ENCODE measurements at places on chromosomes 7 and 10.

DNA sequence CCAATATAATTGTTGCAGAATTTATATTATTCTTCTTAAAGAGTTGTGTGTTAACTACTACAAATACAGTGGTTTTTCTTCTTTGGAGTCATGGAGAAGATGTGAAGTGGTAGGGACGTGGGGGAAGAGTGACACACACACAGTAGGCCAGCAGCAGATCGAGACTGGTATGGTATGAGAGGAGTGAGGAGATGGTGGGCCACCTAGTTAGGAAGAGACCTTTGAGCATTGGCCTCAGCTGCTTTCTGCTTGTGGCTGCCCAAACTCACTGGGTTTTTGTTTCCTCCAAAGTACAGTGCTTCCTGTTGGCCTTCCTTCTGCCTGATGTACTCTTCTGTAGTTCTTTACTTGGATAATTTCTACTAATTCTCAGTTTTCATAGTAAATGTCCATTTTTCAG, 14.6 kb downstream of the VCL start:
- DNase-seq = no peak

DNA sequence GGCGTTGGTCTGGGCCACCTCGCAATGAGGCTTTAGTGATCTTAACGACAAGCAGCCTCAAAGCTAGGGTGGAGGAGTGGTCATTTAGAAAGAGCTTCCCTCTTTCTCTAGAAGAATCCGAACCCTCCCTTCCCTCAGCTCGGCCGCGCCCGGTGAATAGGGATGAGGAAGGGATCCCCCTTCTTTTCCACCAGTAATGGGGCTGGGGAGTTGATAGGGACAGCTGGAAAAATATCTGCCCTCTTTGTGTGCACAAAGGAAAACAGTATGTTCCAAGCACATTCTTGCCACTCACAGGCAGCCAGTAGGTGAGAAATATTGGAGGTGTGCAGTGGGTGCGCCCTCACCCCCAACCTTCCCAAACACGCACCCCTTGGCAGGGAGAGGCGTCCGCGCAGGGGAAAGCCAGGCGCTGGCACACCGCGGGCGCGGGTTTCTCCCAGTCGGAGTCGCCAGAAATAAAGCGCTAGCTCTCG, 6.5 kb downstream of the DLX5 start:
- DNase-seq = no peak

DNA sequence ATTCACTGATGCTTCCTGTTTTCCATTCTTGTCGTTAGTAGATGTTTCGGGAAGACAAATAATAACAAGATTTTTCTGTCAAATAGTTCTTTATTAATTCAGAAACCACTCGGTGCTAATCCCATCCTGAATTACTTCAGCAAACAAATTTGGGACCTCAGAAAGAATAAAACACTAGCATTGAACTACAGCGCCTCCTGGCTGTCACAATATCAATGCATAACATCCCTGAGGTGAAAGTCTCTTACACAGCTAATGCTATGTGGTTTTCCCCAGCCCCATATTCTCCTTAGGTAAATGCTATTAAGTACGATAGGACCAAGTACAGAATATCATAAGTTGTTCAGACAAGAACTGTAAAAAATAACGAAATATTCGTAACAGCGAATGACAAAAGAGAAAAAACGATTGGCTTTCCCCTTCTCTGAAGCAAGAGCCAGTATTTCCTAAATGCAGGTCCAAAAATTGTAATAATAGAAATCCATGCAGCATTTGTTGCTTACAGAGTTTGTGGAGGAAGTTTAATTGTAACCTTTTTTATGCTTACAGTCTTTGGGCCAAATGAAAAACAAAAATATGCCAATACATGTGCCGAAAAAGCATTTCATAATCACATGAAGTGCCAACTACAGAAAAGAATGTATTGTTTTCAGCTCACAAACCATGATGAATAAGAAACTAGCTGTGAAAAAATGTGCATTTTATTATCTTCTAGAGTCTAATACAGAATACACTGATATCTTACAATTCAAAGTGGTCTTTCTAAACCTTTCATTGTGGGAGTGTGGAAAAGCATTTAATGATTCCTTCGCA, 47.3 kb downstream of the MYPN start:
- DNase-seq = peak; percentile 56

DNA sequence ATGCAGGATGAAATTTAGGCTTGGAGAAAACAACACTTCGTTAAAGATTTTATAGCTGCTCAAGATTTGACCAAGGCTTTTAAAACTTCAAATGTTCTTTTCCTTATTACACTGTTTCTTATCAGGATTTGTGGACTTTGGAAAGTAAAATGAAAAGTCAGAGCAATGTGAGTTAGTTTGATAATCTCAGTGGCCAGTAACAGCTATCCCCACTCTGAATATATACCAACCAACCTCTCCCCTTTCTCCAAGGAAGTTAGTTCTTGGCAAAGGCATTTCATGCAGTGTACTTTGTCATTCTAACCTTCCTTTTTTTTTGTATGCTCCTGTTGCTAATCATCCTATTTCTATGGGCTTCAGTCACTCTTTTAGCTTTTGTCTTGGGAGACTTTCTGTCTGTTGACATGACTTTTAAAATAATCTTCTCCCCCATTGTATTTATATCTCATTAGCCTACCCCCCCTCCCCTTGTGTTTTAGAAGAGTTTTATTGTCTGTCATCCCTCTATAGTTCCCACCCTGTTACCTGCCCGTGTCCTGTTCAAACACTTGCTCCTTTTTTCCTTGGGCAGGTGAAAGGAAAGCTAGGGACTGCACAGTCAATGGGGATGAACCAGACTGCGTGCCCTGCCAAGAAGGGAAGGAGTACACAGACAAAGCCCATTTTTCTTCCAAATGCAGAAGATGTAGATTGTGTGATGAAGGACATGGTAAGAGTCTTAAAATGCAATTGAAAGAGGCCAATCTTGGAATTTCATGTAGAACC, 16.7 kb downstream of the FAS start:
- DNase-seq = no peak

GRCh38 chr7:12358694-12359093, 45.0 kb downstream of the VWDE start:
- DNase-seq = no peak

DNA sequence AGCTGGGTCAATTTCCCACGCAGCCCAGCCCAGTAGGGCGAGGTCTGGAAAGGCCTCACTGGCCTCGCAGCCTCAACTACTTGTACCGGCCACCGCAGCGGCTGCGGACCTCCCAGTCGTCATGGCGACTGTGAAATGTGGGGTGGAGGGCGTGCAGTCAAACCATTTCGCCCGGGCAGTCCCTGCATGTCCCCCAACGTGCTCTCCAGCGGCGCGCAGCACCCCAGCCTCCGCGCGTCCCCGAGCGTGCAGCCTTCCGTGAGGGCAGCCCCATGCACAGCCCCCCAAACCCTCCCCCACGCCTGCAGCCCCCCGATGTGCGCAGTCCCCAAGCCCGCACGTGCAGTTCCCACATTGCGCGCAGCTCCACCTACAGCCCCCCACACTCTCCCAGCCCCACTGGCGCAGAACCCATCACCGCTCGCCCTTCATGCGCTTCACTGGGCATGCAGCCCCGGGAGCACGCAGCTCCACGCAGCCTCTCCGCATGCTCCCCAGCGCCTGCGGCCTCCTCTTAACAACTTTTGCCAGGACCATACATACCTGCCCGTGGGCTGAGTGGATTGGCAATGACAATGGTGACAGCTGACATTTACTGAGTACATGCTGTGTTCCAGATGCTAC, 34.5 kb upstream of the SFTPD start:
- no peak for DNase-seq

Measured in CD4-positive, alpha-beta T cell treated with Interleukin-6 at 100 ng/mL for 8 hours (primary cell).